ENCODE measurements at places on chromosomes 2 and 18.

DNA sequence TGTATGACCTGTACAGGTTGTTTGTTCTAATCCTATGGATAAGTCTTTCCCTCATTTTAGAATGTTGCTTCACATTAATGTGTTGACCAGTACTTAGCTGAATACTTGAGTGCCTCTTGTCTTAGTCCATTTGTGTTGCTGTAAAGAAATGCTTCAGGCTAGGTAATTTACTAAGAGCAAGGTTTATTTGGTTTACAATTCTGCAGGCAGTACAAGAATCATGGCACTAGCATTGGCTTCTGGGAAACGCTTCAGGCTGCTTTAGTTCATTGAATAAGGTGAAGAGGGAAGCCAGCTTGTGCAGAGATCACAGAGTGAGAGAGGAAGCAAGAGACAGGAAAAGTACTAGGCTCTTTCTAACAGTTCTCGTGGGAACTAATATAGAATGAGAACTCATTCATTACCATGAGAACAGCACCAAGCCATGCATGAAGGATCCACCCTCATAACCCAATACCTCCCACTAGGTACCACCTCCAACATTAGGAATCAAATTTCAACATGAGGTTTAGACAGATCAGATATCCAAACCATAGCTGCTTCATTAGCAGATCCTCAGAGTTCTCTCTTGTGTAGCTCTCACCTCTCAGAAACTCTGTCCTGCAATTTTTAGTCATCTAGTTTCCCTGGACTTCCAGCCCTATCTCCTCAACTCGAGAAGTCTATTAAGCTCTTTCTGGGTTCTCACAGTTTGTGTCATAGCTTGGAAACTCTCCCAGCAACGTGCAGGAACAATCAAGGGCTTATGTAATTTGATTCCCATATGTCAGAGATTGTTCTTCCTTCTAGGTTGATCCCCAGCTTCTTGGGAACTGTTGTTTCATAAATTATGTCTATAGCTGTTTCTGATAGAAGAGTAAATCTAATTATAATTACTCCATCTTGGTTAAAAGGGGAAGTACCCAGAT is 2082.3 kb upstream of the CELF4 start:
- no peak for DNase-seq

DNA sequence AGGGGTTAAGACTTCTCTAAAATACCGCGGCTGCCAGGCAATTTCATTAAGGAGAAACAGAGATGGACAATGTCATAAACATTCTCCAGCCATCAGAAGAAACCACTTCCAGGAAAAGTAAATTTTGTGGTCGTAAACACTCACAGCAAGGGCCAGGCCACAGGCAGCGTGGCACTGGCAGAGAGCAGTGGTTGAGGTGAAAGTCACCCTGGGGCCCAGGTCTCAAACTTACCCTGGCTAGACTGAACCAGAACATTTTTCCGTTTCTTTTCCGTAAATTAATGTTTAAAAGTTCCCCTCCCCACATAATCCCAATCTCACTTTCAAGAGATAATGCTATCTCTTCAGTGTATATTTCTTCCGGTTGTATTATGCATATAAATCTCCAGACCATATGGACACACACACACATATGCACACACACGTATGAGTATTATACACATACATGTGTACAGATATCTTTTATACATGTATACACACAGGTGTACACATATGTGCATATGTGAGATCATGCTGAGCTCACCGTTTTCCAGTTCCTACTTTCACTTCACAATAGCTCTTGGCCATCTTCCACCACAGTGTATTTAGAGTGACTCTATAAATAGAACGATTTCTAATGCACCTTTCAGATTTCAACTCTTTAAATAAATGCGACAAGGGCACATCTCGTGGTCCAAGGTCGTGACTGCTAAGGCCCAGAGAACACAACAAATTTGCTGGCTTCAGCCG is 90.1 kb downstream of the MALT1 start:
- no peak for DNase-seq

- DNase-seq: no peak
Observed at GRCh38 chr2:201835066-201835465, 28.7 kb downstream of the CDK15 start.

GRCh38 chr2:102439065-102439695 is 16.2 kb downstream of the IL18RAP start:
- no peak for DNase-seq

DNA sequence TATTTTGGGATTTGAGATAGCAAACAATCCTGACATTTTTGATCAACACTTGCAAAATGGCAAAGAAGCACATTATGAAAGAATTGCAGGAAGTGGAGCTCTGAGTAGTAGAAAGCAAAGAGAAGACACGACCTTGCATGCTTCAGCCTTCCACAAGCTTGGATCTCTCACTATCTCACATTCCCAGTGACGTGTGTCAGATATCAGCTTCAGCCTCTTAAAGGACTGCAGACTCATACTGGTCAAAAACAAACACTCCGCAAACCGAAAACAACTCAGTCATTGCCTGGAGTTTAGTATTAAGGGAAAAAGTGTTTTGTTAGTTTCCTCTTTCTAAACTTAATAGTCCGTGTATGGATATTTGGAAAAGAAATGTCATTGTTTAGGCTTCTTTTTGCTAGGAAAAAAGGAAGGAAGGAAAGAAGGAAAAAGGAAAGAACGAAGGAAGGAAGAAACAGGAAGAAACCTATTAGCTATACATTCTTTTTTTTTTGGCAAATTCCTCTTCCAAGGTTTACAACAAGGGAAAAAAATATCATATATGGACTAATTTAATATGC is 32.6 kb upstream of the SLC40A1 start:
- peak; percentile 94 for DNase-seq

GRCh38 chr2:8222979-8223694 is 458.7 kb upstream of the ID2 start:
- DNase-seq: no peak

DNA sequence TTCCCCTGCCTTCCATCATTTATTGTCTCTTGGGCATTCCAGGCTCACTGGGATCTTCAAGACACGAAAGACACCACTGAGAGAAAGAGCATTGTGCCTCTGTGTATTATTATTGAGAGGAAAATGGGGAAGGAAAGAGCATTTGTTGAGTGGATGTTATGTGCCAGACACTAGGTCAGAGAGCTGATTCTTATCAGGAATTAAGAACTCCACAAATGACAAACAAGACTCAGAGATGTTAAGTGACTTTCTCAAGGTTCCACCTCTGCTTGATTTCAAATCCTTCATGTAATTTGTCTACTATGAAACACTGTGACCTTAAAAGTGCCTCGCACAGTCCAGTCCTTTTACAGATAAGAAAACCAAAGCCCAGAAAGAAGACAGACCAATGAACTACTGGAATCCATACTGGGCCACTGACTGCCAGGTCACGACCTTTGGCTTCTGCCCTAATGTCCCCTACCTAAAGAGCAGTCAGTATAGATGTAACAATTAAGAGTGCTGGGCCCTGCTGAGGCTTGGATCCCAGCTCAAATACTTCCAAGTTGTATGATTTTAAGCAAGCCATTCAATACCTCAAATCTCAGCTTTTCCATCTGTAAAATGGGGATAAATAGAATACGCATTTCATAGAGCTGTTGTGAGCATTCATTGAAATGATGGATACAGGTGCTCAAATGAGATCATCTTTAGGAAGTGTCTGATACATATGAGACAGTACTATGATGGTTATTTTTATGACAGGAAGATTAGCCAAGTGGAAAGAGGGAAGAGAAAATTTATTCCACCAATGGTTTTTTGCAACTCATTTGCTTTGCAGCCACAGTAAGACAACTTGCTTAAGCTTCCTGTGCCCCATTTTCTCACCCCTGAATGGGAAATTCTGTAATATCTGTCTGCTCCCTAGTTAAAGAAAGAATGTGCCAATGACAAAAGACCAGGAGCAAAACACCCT is 10.9 kb downstream of the KLF7 start:
- no peak for DNase-seq

DNA sequence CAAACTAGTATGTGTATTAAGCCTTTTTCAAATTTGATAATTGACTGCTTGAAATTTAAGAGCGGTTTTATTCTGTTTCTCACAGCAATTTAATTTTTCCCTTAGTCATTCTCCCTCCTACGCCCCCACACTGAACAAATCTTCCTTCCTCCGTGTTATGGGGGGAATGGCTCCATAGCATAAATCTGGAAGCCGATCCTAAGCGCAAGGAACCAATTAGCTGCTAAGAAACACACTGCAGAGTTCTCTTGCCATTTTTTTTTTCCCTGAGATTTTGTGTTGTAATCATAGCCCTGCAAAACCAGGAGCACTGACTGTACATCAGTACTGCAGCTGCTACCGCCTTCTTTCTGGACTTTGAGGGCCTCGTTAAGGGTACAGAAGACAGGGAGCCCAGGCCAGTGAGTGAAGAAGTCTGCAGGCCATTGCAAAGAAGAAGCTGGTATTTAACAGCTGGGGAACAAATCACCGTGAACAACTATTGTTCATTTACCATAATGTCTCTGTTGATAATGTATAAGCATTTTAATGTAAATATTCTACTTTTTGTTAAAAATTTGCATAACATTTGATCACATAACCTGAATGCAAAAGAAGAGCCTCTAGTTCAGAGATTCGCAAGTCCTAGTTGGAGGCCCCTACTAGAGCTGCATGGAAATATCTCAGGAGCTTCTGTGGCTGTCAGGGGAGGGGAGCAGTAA is 264.0 kb downstream of the LRATD1 start:
- no peak for DNase-seq

DNA sequence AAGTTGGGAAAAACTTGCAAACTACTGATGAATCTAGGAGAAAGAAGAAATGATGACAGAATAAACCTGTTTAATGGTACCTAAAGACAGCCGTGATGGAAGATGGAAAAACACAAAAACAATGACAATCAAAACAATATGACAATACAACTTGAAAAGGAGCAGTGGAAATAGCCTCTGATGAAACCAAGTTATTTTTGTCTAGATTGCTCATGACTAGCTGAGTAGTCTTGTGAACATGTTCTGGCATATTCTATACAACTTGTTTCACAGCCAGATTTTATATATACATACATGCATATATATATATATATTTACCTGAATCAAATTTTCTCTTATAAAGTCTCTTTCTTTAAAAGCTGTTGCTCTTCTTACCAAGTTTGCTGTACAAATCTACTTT is 439.1 kb downstream of the TGIF1 start:
- no peak for DNase-seq

DNA sequence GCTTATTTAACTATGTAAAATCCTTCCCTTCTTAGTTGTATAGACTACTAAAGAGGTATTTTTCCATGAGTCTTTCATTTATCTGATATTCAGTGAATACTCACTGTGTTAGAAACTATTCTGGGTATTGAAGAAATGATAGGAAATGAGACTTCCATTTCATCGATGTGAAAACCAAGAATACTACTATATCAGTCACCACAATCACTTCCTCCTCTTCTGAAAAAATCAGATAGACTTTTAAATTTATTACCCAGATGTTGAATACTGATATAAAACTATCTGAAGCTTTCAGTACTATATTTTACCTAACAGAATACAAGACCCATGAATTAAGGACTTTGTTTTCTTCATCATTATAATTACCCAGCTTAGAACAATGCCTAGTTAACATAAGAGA is 1801.1 kb upstream of the CELF4 start:
- no peak for DNase-seq

DNA sequence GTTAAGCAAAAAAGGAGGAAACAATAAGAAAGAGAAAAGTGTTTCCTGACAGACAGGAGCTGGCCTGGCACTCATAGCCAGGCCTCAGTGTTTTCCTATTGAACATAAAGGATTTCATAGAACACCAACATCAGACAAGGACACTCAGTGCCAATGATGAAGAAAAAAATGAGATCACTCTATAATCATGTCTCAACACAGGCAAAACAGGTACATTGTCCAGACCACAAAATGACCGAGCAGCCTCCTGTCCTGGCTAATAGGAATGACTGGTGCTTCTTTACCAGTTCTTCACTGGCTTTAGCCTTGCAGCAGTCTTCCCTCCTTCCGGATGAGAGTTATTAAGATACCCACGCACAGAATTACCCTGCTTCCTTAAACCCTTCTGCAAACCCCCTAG is 35.6 kb downstream of the SEMA4F start:
- DNase-seq: no peak

DNA sequence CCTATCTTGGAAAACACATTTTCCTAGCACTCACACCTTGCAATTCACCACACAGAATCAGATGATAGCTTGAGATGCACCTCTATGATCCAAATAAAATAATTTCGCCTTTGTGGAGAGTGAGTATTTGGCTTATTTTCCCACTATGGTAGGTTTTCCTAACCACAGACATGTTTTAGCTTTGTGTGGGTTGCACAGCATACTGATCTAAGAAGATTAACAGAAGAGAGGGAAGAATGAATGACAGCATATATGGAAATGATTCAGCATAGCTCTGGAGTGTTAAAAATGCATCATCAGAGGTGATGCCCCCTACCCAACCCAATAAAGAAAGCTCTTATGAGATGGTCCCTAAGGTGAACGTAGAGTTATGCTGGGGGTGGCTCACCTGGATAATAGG is 72.5 kb downstream of the GCA start:
- no peak for DNase-seq

- peak; percentile 6 for DNase-seq
Observed at GRCh38 chr2:6831229-6831628, 34.5 kb downstream of the CMPK2 start.

DNA sequence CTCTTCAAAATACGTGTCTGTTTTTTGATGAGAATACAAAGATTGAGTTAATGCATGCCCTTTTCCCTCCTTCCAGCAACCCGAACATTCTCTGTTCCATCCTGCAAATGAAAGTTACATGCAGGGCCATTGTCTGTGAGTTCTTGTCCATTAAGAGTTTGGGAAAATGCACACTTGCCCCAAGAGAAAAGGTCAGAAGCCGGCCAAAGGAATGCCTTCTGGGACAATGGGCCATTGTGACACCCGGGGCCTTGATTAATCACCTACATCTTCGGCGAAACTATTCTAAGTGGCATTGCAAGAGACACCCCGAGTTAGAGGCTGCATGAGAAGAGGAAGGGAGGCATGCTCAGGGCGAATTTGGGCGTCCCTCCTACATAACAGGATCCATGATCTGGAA is 73.7 kb upstream of the COPS8 start:
- DNase-seq: no peak

DNA sequence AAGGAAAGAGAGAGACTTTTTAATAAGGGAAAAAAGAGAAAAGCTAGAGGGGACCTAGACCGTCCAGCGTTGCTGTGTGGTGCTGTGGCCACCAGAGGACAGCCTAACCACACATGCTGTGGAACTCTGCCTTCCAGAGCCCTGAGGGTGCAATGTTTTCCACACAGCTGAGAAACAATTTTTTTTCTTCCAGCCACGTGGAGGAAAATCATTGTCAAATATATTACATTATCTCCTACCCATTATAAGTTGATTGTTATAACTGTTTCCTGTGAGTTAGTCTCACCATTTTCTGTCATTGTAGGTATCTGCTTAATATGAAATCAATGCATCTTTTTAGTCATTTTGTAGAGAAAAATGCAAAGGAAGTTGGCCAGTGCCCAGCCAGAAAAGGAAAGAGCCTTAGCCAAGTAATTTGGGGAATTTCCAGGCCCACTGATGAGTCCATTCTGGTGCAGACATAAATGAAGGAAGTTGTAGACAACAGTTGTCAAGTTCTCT is 5.9 kb upstream of the MRPL19 start:
- peak; percentile 32 for DNase-seq

GRCh38 chr2:202270487-202270886 is 4.9 kb downstream of the NOP58 start:
- peak; percentile 4 for DNase-seq

- no peak for DNase-seq
Observed at GRCh38 chr2:154688373-154688772, 10.1 kb upstream of the KCNJ3 start.
